ENCODE measurements at places on chromosomes 5 and 9.

DNA sequence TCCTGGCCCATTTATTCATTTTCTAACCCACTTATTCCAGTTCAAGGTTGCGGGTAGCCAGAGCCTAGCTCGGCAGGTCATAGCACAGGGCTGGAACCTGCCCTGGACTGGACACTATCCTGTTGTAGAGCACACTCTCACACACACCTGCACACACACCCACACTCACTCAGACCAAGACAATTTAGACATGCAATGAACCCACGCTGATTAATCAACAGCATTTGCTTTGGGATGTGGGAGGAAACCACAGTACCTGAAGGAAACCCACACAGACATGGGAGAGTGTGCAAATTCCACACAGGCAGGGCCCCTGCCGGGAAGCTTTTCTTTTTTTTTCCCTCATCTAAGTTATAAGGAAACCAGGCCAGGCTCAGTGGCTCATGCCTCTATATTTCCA is 34.8 kb upstream of the MELK start:
- DNase-seq = no peak

DNA sequence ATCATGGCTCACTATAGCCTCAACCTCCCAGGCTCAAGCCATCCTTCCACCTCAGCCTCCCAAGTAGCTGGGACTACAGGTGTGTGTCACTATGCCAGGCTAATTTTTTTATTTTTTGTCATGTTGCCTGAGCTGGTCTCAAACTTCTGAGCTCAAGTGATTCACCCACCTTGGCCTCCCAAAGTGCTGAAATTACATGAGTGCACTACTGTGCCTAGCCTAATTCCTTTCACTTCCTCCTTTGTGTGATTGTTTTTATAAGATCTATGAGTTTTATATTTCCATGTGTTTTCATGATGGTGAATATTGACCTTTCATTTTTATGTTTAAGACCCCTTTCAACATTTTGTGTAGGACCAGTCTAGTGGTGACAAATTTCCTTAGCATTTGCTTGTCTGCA is 55.2 kb upstream of the IL12B start:
- no peak for DNase-seq

DNA sequence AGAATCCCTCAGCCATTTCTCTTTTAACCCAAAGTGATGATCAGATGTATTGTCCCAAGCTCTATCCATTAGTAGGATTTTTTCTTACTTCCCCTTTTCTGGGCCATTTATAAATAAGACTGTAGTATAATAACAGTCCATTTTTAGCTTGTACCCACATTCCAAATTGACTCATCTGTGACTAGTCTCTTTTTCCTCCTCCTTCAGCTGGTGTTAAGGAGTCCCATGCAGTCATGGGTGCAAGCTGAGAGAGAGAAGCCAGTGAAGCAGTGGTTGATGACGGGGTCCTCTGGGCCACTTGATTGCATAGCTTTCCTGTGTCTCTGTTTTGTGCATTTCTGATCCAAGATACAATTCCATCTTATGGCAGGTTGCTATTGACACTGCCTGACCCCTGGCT is 476.0 kb upstream of the CD180 start:
- no peak for DNase-seq

DNA sequence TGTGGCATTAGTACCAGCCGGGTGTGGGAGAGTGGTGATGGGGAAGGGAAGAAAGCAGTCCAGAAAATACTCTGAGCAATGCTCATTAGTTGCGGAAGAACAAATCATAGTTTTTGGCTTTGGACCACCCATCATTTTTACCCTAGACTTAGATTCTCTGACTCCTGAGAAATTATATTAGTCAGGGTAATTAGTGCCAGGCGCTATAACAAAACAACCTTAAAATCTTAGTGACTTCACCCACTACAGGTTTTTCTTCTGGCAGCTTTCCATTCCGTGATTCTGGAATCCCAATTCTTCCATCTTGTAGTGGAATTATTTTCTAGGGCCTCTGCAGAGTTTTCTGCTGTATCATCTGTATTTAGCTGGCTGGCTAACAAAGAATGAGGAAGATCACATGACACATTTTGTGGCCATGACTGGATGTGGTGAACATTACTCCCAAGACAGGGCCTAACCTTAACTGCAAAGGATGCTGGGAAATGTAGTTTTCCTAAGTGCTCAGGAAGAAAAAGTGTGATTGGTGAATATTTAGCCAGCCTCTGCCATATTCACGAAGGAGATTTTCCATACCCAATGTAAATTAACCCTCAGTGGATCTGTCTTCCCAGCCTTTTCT is 373.0 kb upstream of the MEF2C start:
- no peak for DNase-seq

DNA sequence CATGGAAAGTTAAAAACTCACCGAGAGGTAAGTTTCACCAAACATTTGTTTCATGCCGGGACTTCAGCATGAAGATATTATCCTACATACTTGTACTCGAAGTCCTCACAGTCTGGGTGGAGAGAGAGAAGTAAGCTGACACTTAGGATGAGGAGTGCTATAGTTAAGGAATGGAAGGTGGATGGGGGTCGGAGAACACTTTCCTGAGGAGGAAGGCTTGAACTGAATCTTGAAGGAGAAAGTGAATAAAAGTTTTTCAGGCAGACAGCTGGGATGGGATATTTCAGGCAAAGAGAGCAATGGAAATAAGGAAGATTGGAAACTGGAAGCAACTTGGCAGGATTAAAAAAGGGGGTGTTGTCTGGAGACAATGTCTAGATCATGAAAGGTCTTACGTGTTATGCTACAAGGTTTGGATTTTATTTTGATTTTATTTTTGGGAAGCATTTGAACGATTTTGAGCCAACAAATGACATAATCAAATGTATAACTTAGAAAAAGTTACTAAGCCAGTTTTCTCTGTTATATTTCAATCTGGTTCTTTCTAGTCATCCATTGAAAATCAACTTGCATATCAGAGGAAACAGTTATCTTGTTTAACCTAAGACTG is 167.1 kb downstream of the PAM start:
- peak; percentile 51 for DNase-seq

- DNase-seq = no peak
These were observed 89.3 kb downstream of the MARCHF11 start for GRCh38 chr5:16090270-16090669.

- DNase-seq = no peak
These were observed 267.3 kb downstream of the MAST4 start for GRCh38 chr5:66863243-66864170.

DNA sequence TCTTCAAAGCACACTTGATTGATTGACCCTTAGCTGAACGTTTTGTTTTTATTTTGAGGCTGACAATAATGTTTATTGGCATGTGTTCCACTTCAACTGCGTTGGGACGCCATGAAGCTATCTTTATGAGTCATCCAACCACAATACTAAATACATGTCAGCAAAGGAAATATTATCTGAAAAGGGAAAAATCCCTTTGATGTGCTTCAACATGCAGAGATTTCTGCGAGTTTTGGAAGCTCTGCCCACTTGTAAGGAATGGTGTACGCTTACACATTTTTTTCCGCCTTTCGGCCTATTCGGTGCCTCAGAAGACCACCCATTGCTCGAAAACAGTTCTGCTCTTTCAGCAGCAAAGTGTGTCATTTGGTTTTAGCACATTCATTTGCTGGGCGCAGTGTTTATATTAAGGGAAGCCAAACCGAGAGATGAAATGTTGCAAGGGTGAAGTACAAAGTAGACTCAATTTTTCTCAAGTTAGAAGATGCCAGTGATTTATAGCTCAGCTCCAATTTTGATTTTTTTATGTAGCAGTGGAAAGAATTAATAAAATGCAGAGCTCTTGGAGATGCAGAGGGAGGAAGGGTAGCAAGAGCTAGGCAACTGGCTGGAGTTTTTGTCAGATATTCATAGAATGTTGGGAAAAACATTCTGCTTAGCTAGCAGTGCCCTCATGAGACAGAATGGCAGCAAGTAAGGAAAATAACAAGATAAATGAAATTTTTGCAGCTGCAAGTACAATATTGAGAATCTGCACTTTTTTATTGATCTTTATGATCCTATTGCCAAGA is 68.9 kb downstream of the PRDM6 start:
- DNase-seq = no peak

- no peak for DNase-seq
These were observed 1961.4 kb upstream of the WWC1 start for GRCh38 chr5:166330036-166330435.

- no peak for DNase-seq
These were observed 233.4 kb downstream of the NR3C1 start for GRCh38 chr5:143170104-143170503.

DNA sequence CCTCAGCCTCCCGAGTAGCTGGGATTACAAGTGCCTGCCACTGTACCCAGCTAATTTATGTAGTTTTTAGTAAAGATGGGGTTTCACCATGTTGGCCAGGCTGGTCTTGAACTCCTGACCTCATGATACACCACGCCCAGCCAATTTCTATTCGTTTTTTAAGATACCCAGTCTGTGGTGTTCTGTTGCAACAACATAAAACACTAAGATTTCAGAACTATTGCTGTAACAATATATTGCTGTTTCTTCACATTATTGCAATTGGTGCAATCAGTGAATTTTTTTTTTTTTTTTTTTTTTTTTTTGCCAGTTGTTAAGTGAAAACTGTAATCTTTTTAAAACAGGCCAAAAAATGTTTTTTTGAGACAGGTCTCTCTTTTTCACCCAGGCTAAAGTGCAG is 9.9 kb downstream of the SRP19 start:
- DNase-seq = no peak

DNA sequence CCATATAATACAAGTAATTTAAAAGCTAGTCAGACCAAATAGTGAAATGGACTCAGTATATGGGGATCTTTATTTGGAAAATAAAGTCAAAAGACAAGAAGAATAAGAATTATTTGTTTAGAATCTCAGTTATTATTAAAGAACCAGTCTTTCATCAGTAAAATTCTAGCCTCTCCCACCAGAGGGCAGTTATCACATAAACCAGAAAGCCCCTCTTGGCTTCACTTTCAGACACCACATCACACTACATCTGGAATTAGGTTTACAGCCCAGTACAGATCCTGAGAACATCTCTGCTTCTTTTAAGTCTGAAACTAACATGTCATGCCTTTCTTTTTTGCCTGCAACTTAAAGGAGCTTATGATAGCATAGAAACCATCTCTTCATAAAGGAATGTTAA is 12.2 kb upstream of the HSPB3 start:
- DNase-seq = peak; percentile 54

- DNase-seq = no peak
These were observed 369.9 kb upstream of the FAM174A start for GRCh38 chr5:100165309-100165708.

GRCh38 chr5:83162601-83163000 is 85.3 kb downstream of the XRCC4 start:
- DNase-seq = no peak

- no peak for DNase-seq
These were observed 50.0 kb downstream of the DAPK1 start for GRCh38 chr9:87547671-87548081.

GRCh38 chr9:86488794-86489193 is 134.6 kb upstream of the TUT7 start:
- no peak for DNase-seq

DNA sequence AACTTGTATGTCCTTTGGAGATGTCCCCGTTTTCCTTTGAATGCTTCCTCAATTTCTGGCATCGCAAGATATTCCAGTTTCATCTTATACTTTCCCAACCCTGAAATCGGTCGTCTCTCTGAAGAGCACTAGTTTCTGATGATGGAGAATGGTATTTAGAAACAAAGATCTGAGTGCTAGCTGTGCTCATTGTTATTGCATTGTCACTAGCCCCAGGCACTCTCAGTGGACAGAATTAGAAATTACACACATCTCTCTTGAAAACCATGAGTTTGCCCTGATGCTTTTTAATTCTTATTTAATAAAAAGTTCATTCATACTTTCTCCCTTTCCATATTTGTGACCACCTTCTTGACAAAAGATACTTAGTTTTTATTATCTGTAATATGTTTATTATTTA is 67.7 kb downstream of the C9orf152 start:
- DNase-seq = no peak

- no peak for DNase-seq
These were observed 36.4 kb upstream of the DAB2 start for GRCh38 chr5:39461007-39461682.

GRCh38 chr5:171595401-171595800 is 176.0 kb downstream of the FGF18 start:
- no peak for DNase-seq

DNA sequence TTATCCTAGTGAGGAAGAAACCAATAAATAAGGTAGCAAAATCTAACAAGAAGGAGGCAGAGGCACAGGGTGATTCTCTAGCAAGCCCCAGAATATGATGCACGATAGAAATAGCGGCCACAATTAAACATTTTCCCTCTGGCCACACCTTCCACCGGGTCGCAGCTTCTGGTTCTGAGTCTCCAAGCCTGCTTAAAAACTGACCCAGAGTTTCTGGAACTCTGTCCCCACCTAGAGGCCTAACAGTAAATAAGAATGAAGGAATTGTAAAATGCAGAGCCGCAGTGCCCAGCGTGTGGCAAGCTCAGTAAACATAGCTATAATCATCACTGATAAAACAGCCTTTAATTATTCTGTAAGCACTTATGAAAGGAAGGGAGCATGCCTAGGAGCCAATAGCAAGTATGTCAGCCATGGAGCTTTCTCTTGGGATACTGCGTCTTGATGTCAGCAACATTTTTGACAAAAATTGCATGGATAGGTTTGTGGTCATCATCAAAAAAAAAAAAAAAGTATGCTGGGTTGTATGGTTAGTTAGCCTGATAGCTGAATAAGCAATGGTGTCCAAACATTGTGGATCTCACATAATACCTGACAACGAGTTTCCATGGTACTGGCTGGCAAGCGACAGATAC is 465.5 kb downstream of the DNAH5 start:
- DNase-seq = peak; percentile 18

- DNase-seq = no peak
These were observed 142.0 kb upstream of the CHD1 start for GRCh38 chr5:99070822-99071221.

DNA sequence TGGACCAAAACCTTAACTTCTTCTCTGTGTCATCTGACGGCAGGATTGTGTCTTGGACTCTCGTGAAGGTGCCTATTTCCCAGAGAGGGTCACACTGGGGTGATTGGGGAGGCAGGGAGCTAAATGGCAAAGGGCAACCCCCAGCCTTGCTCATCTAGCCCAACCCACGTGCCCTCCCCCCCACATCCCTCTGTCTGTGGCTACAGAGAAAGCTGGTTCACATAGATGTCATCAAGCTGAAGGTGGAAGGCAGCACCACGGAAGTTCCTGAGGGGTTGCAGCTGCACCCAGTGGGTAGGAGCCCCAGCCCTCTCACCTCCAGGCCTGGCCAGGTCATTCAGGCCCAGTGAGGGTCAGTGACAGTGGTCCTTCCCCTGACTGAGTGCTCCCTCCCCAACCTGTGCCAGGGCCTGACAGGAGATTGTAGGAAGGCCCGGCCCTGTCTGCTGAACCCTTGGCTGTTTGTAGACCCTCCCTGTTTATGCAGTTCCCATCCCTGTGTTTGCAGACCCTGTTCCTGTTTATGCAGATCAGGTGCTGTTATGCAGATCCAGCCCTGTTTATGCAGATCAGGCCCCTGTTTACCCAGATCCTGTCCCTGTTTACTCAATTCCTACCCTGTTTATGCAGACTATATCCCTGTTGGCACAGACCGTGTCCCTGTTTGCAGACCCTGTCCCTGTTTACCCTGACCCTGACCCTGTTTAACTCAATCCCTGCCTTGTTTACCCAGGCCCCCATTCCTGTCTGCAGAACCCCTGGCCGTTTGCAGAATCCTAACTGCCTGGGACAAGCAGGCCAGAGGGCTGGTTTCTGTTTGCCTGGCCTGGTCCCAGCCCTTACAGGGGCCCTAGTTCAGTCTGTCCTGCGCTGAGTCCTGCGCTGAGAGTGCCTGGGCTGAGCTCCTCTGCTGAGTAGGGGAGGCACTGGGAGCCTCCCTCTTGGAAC is 10.4 kb downstream of the ENHO start:
- no peak for DNase-seq

Data from hindlimb muscle (tissue), 1 donor.